ENCODE measurements at places on chromosomes 4 and X. TPM values are rescaled to one million over a fixed set of nuclear protein-coding genes. Genes with fewer than 3 reads are reported as not detected.

DNA sequence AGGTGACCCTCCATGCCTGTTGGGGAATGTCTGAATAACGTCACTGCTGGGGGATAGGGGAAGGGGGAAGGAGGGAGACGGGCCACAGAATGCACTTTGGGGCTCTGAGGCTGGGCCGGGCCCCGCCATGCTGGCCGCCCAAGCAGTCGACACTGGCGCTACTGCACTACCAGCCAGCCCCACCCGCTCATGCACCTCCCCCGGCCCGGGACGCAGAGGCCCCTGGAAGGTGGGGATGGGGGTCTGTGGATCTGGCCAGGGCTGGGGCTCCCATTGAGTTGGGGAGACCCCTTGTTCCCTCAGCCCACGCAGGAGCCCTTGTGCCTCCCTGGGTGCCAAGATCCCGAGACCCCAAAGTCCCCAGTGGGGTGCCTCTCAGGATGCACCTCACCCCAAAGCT, 17.8 kb downstream of the FLNA start:
- no peak for DNase-seq

DNA sequence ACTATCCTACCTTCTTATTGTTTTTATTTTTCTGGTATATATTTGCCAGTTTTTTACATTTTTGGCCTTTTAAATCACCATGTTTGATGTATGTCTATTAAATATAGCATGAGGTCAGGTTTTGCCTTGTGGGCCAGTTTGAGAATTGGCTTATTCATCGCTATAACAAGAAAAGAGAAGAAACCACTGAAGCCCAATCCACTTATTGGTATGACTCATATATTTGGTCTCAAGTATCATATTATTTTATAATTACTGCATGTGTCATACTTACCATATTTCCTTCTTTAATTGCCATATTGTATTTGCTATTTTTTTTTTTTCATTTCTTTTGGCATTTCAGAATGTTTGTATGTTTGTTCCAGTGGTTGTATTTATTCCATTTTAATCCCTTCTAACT, 99.3 kb downstream of the IRF2 start:
- no peak for DNase-seq

The PALLD gene
- 0.94 TPM for total RNA-seq

The CT45A10 gene
- not detected for total RNA-seq

Measured in activated naive CD8-positive, alpha-beta T cell treated with anti-CD3 and anti-CD28 coated beads for 36 hours (primary cell).